ENCODE measurements at places on chromosomes 16 and 17.

DNA sequence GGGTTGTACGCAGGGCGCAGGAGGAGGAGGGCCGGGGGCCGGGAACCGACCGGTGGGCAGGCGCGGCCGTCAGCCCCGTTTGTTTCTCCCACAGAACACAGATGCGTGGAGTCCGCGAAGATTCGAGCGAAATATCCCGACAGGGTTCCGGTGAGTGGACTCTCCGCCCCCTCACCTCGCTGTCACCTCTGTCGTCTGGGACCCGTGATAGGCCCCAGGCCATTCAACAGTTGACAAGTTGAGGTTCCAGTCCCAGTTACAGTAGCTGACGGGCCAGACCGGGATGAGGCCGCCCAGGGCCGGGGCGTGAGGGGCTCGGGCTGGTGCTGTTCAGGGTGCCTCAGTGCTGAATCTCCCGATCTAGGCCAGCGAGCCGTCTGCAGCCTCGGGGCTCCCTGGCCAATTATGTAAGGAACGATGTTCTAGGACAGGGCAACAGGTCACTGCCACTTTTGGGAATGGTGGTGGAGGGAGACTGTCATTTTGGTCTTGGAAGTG is 628 bp downstream of the GABARAPL2 start:
- H3K4me1 ChIP-seq, result peaks cover 67% of the 10 kb centered on the region
- H3K27ac ChIP-seq, result peak overlapping the region; percentile 99
- DNase-seq, result no peak
- H3K27me3 ChIP-seq, result no peaks in the 10 kb centered on the region
- H3K36me3 ChIP-seq, result peaks cover 4% of the 10 kb centered on the region
- peak overlapping the region; percentile 95 for H3K4me3 ChIP-seq

DNA sequence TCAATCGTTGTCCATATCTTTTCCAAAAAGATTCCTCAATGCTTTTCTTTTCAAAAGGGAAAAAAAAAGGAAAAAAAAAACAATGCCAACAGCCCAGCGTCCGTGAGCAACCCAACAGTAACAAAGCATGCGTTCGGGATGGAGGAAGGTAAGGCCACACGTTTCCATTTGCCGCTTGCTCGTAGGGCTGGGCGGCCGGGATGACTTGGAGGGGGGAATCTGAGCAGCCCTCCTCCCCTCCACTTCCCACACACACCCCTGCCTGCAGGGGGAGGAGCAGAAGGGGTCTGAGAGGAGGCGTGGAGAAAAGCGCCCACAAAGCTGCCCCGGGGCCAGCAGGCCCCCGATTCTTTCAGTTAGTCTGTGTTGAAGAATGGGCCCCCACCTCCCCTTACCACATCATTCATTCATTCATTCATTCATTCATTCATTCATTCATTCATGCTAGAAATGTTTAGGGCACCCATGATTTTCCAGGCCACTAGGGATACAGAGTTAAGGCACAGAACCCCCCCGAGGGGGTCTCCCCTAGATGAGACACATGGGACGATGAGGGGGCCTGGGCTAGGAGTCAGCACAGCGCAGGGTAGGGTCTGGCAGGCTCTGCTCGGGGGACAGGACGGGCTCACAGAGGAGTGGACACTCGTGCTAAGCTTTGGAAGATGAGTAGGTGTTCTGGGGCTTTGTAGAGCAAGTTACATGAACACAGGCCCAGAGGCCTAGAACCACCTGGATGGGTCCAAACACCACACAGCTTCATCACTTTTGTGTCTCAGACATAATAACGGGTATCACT is 10.9 kb upstream of the TBX2 start:
- H3K4me3 ChIP-seq, result no peak overlapping the region
- no peak overlapping the region for H3K27ac ChIP-seq
- no peaks in the 10 kb centered on the region for H3K27me3 ChIP-seq
- H3K4me1 ChIP-seq, result peaks cover 3% of the 10 kb centered on the region
- H3K36me3 ChIP-seq, result no peaks in the 10 kb centered on the region

DNA sequence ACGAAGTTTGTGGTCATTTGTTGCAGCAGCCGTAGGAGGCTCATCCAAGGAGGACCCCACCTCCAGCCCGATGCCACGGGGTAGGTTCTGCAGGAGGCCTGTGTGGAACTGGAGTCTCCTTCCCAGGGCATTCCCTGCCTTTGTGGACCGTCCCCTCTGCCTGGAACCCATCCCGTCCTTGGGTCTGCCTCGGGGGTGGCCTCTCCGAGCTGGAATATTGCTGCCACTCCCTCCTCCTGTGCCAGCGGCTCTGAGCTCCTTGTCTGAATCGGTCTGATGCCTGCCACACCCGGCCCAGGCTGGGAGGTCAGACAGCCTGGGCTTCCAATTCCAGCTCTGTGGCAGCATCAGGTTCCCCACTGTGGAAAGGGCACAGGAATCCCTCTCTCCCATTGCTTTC is 18.8 kb downstream of the DOC2B start:
- H3K4me1 ChIP-seq, result no peaks in the 10 kb centered on the region
- no peak for DNase-seq
- no peak overlapping the region for H3K4me3 ChIP-seq
- no peak overlapping the region for H3K27ac ChIP-seq

- DNase-seq, result no peak
- H3K4me1 ChIP-seq, result peaks cover 49% of the 10 kb centered on the region
- H3K27ac ChIP-seq, result no peak overlapping the region
- no peaks in the 10 kb centered on the region for H3K36me3 ChIP-seq
- no peak overlapping the region for H3K4me3 ChIP-seq
- H3K27me3 ChIP-seq, result no peaks in the 10 kb centered on the region
Measured at GRCh38 chr16:56909527-56909979, 22.4 kb upstream of the HERPUD1 start.

DNA sequence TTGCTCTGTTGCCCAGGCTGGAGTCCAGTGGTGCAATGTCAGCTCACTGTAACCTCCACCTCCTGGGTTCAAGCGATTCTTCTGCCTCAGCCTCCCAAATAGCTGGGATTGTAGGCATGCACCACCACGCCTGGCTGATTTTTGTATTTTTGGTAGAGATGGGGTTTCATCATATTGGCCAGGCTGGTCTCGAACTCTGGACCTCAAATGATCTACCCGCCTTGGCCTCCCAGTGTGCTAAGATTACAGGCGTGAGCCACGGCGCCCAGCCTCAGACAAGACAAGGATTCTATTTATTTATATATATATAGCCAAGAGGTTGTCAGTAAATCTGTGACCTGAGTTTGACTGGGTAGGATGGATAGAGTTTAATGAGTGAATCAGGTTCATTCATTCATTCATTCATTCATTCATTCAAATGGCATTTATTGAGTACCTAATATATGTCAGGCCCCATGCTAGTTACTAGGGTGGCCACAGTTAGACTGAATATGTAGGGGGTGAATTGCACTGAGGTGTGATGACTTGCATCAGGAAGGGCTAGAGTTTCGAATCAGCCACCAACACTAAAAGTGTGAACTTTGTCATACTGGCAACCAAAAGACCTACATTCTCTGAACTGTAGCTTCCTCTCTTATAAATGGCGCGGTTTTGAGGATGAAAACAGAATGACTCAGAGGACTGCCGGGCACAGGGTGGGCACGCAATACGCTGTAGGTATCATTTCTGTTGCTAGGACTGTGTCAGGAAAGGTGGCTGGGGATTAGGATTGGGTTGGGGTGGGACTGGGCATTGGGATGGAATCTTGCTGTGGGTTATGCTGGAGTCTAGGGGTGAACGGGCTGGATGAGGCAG is 37.8 kb downstream of the ITGAE start:
- H3K36me3 ChIP-seq, result no peaks in the 10 kb centered on the region
- no peaks in the 10 kb centered on the region for H3K27me3 ChIP-seq
- no peak for DNase-seq
